Stimulated activated CD4-positive, alpha-beta T cell treated with anti-CD3 and anti-CD28 coated beads, Interleukin-2, amount 100 ng/mL, for 24 hours (primary cell): ENCODE measurements at places on chromosomes 6 and 20.

GRCh38 chr20:58816957-58817651 is 33.6 kb downstream of the GNAS-AS1 start:
- DNase-seq = no peak

DNA sequence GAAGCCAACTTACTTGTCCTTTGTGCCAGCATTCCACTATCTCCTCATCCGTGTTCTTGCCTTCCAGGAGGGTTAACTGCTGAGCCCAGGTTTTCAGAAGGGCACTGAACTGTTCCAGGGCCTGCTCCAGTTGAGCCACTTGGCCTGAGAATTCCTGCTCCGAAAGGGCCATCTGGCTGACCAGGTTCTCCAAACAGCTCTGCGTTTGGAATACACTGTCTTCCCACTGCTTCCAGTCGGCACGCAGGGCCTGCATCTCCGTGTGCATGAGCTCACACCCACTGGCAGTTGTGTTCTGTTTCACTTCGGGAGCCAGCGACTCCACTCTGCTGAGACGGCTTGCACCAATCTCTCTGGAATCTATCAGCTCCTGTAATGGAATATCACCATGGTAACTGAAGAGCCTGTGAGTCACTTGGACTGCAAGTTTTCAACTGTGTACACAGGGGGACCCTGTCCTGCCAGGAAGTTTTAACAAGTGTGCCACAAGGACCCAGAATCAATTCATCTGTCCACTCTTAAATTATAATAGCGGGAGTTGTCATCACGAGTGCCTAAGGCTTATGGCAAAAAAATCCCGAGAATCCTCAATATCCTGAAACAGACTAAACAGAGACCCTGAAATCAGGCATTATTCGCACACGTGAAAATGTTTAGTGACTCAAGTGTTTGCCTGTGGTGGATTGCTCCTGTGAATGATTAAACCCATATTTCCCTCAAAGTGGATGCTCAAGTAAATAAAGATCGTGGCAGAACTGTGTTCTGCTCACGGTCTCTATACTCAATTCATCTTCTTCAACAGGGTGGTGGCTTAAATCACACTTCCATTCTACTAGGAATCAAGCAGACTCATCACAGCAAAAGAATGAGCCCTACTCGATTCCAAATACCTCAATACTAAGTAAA is 255.9 kb downstream of the SYNE1 start:
- no peak for DNase-seq

- no peak for DNase-seq
Measured at GRCh38 chr6:121652223-121652622, 216.8 kb downstream of the GJA1 start.

- DNase-seq = no peak
Measured at GRCh38 chr20:33864324-33864963, 53.3 kb downstream of the CHMP4B start.

DNA sequence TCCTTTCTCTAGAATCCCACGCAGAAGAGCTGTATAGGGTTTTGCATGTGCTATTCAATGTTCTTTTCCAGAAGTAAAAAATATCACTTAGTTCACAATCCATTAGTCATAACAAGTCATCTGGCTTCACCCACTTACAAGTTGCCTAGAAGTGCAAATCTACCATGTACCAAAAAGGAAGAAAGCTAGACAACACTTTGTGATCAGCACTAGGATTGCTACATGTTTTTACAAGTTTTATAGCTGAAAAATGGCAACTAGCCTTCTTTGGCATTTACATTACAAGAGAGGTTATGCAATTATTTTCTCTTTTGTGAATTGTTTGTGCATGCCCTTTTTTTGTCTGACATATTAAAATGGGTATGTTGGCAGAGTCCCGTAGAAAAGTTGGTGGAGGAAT is 85.6 kb upstream of the PTPRK start:
- DNase-seq = no peak

DNA sequence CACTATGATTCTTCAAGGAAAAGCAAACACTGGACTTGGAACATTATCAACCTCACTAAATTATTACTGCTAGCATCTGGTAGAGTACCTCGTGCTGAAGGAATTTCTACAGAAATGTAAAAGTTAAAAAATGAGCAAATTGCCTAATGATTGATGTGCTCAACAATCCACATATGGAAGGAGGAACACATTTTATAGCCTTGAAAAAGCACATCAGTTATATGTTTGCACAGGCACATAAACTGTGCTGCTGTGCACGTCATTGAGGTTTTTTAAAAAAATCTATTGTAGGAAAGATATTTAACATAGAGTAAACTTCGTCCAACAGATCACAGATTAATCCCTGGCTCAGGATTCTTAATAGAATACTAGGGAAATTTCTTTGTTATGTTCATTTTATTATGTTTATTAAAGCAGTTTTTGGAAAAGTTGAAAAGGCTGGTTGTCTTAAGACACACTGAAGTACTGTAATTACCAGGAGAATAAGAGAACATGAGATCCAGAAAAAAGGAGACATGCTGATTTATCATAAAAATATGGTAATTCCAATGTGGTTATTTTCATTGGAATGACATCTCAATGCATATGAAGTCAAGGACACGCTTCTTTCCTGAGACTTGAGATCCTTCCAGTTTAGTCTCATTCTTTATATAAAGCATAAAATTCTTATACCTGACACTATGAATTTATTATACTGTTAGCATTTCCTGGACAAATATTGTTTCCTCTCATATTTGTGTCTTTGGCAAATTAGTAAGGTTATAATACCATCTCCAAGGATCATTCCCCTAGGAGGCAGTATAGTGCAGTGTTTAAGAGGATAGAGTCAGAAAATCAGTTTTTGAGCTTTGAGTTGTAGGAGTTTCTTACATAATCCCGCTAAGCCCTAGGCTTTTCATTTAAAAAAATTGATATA is 511.1 kb downstream of the TENT5A start:
- DNase-seq = no peak

DNA sequence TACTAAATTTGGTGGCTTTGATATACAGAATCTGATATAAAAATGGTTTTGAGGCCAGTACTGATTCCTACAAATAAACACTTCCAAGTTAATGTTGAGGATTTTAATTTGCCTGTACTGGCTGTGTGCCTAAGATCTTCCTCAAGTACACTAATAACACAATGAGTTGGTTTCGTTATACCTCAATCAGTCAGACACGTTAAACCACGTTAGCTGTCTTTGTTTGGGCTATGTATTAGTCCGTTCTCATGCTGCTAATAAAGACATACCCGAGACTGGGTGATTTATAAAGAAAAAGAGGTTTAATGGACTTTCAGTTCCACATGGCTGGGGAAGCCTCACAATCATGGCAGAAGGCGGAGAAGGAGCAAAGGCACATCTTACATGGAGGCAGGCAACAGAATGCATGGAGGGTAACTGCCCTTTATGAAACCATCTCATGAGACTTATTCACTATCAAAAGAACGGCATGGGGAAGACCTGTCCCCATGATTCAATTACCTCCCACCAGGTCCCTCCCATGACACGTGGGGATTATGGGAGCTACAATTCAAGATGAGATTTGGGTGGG is 46.2 kb downstream of the NT5E start:
- no peak for DNase-seq

DNA sequence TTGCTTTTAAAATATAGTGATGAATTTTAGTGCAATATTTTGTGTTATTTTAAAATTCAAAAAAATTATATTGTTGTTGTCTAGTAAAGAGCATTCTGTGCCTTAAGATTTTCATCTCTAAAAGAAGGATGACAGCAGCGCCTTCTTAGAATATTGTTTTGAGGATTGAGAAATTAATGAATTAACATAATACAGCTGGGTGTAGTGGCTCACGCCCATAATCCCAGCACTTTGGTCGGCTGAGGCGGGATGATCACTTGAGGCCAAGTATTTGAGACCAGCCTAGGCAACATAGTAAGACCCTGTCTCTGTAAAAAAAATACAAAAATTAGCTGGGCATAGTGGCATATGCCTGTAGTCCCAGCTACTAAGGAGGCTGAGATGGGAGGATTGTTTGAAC is 6.8 kb downstream of the TIAM2 start:
- DNase-seq = no peak

GRCh38 chr6:109720311-109720710 is 29.2 kb downstream of the FIG4 start:
- no peak for DNase-seq

DNA sequence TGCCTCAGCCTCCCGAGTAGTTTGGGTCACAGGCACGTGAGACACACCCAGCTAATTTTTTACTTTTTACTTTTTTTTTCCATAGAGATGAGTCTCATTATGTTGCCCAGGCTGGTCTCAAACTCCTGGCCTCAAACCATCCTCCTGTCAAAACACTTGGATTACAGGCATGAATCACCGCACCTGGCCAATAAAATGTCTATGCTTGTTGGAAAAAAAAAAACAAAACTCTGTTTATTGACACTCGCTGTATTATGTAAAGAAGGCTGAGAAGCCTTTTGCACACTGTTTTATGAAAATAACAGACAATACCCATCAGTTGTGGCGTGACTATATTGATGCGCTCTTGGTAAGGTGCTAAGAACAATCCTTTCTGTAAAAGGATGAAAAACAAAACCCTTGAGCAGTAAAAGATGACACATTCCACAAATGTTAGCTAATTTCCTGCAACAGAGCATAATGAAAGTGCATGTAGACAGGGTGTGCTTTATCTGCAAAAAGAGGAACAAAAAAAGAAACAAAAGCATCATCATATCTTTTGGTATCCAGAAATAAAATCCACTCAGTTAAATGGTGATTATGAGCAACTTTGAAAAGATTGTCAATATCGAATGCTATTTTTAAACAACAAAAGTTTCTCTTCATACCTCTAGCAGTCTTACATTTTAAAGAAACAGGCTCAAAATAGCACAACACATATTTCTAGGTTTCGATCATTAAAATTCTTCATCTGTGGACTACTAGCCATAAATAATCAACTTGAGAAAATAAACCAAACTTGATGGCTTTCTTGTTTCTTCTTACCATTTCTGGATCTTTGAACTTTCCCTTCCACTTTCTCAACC is 108.3 kb upstream of the PHACTR1 start:
- DNase-seq = no peak

DNA sequence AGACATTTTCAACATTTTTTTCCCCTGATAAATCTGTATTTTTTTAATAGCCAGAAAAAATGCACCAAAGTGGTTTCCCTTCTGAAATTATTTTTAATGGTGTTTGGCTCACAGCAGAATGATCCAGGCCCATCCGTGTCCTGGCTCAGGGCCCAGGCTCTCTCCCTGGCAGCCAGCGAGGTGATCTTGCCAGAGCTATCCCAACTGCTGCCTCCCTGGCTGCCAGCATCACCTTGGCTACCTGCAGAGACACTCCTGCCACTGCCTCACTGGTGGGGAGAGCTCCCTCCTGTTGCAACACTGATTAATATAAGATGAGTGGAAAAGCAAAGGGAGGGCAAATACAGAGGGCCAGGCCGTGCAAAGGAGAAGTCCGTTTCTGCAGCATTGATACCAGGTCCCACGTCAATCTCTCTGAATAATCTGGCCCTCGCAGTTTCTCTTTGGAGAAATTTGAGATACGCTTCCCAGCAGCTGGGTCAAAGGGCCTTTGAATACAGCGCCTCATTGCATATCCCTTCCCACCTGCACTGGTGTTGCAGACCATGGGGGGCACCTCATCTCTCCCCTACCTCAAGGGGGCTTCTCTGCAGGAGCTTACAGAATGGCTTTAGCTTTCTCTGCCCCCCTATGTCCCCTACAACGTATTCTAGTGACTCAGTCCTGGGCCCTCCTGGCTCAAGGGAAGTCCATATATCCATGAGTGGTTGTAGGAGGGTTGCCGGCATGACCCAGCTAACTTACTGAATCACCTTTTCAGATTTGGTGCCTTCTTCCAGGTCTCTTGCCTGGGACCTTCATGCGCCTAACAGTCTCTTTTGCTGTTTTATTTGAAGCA is 12.8 kb upstream of the DSTN start:
- DNase-seq = no peak

DNA sequence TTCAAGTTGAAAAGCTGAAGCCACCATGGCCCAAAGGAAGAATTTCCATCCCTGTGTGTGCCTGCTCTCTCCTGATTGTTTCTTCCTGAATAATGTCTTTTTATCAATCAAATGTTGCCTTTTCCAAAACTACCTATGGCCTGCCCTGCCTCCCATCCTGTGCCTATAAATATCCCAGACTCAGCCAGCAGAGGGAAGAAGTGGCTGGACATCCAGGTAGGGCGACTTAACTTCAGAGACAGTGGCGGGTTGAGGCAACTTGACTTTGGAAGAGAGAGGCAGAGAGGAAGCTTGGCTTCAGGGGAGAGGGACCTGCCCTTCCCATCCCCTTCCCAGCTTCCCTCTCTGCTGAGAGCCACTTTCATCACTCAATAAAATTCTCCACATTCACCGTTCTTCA is 133.0 kb downstream of the LCA5 start:
- no peak for DNase-seq

GRCh38 chr6:43644940-43645612 is at the start of gene RSPH9:
Gene RSPH9 (plus strand): TSS chr6:43645036. CDS start chr6:43645099, 63 bp downstream.
- DNase-seq = peak; percentile 65

DNA sequence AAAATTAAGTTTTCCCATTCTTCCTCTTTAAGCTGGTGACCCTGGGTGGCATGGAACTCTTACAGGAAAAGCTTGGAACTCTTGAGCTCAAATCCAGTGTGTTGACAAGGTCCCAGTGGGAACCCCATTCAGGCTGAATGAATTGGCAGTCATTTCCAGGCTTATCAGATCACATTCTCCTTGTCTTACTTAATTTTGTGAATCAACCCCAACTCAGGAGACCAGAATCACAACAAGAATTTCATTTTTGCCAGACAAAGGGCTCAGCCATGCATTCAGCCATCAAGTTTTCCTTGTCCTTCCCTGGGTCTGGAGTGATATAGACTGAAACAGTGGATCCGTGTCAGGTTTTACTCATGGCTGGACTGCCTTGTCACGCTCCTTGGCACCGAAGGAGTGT is 92.1 kb upstream of the EEF1E1 start:
- DNase-seq = no peak

DNA sequence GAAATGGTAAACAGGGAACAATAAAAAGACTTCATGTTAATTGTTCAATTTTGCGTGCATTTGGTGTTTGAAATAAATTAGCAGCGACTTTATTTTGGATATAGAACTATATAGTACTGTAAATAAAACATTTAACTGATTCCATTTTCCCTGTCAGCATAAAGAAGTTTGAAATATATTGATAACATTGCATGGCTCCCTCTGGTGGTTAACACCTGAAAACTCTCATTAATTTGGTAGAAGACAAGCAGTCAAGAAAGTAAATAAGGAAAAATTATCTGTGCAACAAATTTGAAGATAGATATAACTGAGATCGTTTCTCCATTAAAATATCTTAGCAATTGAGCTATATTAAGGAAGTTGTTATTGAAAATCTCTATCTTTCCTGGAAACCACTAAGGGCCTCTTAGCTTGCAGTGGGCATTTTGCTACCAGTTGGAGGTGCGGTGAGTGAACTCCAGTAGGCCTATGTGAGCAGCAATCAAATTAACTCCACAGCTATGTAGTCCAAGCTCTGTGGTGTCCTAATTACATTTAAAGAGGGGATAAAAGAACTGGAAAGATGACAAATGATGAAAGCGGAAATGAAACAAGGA is 435.7 kb upstream of the FKBP1C start:
- no peak for DNase-seq

GRCh38 chr6:25869840-25870239 is 4.2 kb downstream of the SLC17A3 start:
- no peak for DNase-seq

- no peak for DNase-seq
Measured at GRCh38 chr6:158259136-158259535, 53.1 kb upstream of the TULP4 start.

GRCh38 chr6:139996253-139996834 is 621.9 kb upstream of the CITED2 start:
- DNase-seq = no peak

- no peak for DNase-seq
Measured at GRCh38 chr20:40512994-40513393, 176.0 kb downstream of the MAFB start.
